ENCODE measurements at places on chromosomes 6 and 20.

GRCh38 chr6:912871-913835 is 220.2 kb upstream of the EXOC2 start:
- no peak for DNase-seq

DNA sequence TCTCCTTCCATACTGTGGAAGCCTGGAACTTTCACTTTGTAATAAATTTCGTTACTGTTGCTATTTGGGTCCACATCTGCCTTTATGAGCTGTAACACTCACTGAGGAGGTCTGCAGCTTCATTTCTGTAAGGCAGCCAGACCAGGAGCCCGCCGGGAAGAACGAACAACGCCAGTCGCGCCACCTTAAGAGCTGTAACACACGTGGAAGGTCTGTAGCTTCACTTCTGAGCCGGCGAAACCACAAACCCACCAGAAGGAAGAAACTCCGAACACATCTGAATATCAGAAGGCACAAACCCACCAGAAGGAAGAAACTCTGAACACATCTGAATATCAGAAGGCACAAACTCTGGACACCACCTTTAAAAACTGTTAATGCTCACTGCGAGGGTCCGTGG is 589.9 kb upstream of the SLC35B3 start:
- no peak for DNase-seq

DNA sequence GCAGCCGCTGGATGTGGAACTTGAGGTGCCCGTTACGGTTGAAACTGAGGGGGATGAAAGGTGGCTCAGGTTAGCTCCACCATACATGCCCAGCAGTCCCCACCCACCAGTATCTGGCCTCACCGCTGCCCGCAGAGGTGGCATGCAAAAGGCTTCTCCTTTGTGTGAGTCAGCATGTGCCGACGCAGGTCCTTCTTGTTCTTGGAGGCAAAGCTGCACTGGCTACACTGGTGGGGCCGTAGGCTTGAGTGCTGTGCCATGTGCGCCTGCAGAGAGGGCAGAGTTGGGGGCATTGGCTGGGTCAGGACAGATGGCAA is 15.8 kb downstream of the PCIF1 start:
- DNase-seq: no peak

DNA sequence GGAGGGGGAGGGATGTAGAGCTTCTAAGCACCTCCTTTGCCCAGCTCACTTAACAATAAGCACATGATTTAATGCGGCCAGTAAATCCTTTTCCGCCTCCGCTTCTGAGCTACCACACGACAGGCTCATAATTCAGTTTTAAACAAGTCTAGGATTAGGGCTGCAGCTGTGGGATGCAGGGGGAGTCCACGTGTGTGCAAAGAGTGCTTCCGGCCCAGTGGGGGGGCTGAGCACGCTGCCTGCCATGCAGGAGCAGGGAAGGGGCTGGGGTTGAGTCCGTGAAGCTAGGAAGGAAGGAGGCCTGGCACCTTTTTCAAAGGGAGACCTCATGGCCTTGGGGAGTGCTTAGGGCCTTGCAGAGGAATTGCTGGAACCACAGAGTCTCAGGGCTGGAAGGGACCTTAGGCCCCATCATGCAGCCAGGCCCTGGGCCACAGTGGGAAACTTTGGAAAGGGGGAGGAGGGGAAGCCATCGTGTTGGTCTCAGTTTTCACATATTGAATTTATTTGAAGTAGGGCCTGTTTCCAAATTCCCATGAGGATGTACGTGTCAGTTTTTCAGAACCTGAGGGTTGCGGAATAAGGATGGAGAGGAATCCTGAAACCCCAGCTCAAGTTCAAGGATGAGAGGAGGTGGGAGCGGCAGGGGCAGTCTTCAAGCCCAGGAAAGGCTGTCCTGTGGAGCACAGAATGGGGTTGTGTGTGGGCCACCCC is 96.1 kb downstream of the VEGFA start:
- no peak for DNase-seq

DNA sequence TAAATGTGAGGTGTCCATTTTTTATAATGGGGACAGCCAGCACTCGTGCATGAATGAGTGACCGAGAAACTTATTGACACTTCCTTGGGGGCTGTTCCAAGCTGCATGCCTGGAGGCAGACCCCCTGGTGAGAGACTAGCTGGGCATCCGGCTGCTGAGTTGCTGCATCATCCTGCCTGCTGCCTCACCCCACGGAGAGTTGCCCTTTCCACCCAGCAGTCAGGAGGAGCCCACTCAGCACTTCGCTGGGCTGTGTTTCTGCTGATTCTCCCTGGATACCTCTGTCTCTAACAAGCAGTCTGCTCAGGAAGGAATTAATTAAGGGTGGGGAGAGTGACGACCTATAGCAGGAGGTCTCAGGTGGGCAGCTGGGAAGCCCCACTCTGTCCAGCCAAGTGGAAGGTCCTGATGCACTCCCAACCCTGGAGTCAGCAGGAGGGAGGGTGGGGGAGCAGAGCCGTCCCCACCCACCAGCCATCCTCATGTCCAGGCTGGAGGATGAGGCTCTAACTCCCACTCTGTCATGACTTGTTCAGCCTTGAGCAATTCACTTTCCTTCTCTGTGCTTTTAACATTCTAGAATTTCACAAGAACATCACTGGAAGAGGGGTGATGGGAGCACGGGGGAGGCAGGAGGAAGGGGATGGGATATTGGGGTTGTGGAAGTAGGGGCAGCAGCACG is 177.3 kb downstream of the LRFN2 start:
- DNase-seq: no peak

GRCh38 chr6:4790158-4790899 is 14.1 kb downstream of the CDYL start:
- DNase-seq: no peak

DNA sequence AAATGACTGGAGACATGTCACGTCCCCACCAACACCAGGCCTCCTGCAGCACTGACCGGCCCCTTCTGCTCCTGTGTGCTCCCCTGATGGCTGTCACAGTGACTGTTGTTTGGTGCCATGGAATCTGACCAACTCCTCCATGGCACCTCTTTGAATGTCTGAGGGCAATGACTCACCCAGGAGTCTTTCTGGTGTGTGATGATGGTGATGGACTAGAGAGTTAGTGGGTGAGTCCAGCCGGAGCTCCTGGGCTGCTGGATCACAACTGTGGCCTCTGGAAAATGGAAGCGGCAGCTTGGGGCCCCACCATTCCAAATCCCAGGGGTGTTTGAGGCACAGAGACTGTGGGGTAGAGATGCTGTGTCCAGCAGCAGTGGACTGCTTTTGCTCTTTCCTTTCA is 133.3 kb downstream of the TFAP2C start:
- no peak for DNase-seq

GRCh38 chr20:20546402-20546801 is 166.0 kb downstream of the RALGAPA2 start:
- no peak for DNase-seq

DNA sequence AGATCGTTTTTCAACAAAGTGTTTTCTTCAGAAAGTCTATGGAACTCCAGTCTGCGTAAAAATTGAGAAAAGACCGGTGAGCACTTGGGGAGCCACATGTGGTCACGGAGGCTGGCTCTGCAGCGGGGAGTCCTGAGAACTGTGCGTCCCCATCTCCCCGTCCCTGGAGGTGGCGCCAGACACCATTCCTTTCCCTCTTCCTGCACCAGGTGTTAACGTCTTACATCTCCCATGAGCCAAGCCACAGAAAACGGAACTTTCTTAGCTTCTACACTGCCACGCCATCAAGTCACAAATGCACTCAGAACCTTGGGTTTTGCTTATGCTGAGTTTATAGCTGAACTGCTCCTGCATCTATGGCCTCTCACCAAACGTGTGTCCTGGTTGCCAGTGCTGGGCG is 62.6 kb downstream of the GINS1 start:
- no peak for DNase-seq

GRCh38 chr20:51388756-51389542 is 153.6 kb downstream of the NFATC2 start:
- no peak for DNase-seq

DNA sequence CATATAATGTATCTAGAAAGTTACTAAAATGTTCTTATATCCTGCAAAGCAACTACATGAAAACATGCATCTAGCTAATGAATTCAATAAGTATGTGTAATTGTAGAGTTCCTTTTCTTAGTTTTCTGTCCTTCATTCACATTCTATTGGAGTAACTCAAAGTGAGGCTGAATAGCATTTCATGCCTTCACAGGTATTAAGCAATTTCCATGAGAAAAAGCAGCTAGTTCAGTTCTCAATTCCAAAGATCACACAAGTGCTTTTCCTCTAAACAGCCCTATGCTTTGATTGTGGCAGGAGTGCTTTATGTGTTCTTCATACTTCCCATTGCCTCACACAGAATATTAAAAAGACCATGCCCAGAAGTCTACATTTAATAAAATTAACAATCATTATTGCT is 274.9 kb downstream of the RFPL4B start:
- DNase-seq: no peak

DNA sequence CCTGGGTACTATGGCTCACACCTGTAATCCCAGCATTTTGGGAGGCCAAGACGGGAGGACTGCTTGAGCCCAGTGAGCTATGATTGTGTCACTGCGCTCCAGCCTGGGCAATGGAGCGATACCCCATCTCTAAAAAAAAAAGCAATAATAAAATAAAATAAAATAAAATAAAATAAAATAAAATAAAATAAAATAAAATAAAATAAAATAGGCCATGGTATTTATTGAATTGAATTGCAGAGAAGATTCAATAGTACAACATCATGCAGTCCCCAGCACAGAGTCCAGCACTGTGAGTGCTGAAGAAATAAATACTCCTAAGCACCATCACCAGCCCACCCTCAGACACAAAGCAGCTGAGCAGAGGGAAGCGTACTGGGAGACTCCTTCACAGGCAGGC is 144.7 kb downstream of the RALGAPA2 start:
- no peak for DNase-seq

Measured in cerebellar nuclear complex (tissue), 1 donor.